ENCODE measurements at places on chromosomes 12 and 14.

DNA sequence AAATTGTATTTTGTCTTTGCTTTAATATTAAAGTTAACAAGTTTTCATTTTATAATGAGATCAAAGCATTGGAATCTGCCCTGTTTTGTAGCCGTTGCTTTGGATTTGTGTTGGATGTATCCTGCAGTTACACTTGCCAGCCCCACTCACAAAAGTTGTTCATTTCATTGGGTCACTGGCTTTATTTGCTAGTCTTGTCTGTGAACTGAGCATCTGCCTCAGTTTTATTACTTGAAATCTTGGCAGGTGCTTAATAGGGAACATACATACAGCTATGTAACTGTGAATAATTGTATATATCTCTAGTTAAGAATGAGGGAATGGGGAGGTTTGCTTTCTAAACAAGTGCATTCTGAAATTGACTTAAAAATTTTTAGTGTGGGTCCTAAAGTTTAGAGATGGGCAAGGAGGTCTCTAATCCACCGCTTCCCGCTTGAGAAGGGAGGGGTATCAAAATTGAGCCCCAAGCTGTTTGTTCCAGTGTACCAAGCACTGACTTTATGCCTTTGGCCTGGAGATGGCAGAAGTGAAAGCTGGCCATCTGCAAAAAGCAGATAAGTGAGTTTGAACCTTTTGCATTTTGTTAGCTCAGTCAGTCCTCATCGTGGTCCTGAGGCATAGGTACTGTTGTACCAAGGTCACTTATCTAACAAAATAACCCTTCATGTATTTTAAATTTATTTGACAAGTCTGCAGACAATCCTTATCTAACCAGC, 9.3 kb downstream of the EIF5 start:
- no peak for DNase-seq

DNA sequence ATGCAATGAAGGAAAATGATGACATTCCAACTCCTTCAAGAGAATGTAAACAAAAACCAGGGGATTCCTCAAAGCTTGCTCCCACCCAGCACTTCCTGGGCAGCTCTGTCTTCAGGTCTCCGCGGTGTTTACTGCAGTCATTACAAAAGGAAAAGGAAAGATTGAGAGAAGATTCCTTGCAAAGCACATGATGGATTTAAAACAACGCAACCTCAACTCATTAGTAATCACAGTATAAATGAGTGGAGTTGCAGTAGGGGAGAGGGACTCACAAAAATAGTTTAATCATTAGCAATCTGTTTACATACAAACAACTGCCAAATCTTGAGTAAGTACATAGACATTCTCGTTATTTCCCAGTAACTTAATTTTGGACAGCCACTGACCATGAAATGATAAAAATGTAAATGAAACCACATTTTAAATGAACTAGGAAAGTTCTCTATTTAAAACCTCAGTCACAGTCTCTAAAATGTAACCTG, 49.7 kb upstream of the OVCH1 start:
- no peak for DNase-seq

DNA sequence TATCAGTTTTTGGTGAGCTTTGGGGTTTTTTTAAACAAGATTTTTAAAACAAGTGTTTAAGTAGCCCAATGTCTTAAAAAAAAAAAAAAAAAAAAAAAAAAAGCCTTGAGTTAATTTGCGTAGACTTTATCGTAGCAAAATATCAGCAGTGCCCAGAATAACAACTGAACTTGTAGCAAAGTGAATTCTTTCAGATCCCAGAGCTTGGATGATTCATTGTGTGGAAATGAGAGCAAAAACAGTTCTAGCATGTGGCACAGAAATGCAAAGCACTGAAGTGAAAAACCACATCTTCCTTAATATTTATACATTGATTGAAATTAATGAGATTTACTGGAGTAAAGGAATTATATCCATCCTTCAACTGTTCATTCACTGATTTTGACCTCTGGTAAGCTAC, 258.1 kb downstream of the EGLN3 start:
- DNase-seq: no peak

DNA sequence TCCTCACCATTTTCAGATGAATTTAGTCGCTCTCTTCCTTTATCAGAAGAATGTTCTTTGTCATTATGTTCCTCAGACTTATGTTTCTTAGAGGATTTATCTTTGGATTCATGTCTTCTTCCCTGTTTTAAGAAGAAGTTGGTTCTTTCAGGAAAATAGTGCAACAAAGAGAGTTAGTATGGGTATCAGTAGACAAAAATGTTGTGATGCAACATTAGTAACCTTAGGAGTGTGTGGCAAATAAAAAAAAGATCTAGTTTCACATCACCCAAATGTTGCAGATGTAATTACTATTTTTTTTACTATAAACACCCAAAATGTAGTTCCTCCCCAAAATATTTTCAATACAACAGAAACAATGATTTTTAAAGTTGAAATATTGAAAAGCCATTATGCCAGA, 7.8 kb downstream of the RSRC2 start:
- DNase-seq: no peak

- DNase-seq: no peak
Measured at GRCh38 chr12:22625762-22626294, 857 bp downstream of the ETNK1 start.

DNA sequence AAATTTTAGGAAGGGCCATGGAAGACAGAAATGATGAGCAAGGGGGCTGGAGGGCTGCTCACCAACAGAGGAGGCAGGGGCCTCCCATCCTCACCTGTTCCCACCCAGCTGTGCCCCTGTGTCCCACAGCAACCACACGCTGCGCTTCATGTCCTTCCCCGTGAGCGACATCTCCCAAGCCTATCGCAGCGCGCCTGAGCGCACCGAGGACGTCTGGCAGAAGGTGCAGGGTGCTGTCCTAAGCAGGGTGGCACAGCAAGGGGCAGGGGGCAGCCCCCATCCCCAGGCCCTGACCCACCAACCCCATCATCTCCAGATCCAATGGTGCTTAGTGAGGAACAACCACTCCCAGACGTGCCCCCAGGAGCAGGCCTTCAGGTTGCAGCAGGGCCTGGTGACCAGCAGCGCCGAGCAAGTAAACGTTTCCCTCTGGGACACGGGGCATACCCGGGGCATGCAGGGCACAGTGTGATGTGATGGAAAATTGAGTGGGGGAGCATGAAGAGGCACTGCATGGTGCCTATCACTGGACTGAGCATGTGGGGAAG, 8.1 kb downstream of the CARMIL3 start:
- no peak for DNase-seq

DNA sequence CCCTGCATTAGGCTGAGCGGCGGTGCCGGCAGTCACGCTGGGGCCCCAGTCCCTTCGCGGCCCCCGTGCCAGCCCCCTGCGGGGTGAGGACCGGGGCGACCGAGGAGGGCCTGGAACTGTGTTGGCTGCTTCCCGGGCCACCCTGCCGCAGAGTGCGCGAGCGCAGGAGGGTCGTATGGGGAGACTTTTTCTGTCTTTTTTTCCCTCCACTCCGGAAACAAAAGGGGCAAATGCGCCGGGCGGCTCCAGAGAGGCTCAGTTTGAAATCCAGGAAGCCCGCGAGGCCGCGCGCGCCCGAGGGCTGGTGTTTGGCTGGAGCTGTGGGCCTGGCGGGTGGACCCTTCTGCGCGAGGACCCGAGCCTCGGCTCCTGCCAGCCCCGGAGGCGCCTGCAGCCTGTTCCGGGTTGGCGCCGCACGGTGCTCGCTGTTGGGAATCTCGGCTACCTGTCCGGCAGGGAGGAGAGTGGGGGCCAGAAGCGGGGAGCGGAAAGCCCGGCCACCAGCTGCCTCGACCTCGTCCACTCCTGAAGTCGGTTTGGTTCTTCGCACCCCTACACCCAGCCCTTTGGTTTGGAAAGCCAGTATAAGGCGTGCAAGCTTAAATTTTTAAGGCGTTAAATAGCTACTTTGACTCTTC, 638 bp downstream of the PLEKHG3 start:
- DNase-seq: no peak

GRCh38 chr12:119528241-119528640, 65.3 kb upstream of the TMEM233 start:
- DNase-seq: no peak

DNA sequence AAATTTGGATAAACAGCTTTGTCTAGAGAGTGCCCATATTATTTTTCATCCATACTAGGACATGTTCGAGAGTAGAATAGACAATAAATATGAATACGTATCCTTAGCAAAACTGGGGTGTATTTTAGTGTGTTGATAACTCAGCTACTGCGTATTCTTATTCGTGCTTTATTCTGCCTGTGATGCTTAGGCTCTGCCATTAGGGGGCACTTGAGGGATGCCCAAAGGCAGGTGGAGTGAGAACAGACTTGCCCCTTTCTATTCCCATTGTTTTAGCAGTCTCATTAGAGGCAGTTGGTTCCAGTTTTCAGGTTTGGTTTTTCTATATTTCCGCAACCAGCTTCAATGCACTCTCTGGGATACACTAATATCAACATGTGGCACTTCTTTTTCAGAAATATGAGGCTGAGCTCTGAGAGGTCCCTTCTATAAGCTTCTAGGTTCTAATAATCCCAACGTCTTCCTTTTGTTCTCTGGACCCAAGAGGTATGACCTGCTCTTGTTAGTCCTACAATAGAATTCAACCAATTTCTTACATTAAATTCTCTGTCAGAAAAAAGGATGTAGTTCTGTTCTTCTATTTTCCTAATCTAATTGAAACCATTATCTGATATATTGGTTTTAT, 985.7 kb upstream of the FBXO33 start:
- DNase-seq: peak; percentile 17

GRCh38 chr14:67734675-67735074, 33.0 kb downstream of the RDH12 start:
- DNase-seq: no peak

GRCh38 chr12:49895773-49896172, 7.9 kb downstream of the FAIM2 start:
- no peak for DNase-seq

- peak; percentile 81 for DNase-seq
Measured at GRCh38 chr12:53006810-53007309, 604 bp downstream of the EIF4B start.

DNA sequence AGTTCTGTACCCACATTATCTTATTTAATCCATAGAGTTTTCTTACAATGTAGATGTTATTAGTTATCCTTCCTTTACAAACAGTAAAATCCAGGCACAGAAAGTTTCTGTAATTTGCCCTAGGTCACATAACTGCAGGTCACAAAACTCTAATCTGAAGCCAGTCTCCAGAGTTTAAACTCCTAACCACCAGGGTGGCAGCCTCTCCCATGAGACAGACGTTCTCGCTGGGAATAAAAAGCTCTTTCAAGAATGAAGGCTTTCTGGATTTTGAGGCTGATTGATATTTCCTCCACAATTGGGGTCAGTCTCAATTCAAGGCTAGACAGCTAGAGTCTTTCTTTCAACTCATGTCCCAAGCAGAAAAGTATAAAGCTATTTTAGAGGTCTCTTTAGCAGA, 95.8 kb upstream of the PLEKHG7 start:
- DNase-seq: no peak

DNA sequence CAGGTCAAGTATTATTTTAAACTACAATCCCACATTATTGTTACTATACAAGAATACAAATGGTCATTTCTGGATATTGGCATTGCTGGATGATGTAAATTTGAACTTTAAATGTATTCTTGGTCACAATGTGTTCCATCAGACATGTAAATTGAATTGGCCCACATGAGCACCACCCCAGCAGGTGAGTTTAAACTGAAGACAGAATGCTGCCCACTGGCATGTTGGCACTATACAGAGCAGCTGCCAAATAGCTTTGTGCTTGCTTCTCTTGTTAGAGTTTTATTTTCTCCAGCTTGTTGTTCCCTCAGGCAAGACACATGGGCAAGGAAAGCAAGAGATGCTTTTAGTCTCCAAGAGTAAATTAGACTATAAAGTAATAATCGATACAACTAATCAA, 98.6 kb downstream of the C12orf50 start:
- no peak for DNase-seq

DNA sequence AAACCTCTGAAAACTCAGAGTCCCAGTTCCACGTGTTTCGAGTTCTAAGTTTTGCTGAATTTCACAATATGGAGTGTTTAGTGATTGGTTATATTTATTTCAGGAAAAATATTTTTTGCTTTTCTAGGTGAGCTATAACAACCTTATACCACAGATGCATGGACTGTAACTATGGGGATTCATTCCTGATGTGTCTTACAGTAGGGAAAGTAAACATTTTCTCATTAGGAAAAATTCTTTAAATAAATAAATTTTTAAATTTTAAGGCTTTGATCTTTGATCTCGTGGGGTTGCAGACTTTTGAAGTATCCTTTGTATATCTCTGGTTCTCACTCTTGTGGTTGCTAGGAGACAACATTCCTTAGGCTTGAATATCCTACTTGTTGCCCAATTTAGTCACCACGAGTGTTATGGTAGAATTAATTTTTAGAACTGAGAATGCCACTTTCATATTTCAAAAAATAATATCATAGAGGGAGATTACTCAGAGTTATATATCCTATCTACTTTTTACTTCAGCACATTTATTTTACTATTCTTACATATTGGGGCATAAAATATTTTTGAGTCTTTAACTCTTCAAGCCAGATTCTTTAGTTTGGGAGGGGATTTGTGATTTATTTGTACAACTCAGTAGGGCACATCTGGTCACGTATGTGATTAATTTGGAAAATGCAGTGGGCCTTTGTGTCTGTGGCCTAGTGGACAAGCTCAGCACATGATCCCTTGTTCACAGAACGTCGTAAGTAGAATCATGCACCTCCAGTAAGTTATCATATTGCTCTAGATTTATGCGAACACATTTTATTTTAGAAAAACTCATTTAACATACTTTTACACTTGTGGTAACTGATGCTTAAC, 224.0 kb downstream of the TTC6 start:
- no peak for DNase-seq

DNA sequence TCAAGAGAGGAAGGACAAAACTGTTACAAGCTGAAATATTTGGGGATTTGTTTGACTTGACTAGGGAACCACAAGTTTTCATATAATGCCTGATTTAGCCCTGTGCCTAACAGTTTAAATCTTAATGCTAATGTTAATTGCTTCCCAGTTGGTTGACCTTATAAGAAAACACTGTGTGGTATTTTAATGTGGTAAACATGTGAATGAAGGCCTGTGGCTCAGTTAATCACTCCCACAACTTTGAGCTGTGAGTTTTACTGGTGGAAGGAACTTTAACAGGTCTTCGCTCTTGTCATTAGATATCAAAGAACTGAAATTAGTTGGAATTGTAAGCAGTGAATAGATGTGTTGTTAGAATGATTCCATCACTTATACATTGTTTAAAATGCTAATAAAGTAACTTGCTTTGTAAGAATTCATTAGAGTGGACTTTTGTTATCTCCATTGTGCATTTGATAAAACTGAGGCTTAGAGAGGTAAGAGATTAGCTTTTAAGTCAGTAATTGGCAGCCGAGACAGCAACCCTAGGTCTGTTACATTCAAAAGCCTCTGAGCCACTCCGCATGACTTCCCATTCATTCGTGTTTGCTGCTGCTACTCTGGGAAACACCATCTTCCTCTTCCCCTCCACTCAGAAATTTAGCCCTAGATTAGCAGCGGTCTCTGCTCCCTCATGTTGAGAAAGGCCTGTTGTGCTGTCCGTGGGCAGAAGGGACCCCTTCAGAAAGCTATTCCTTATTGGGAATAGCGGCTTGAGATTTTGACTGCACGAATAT, 1.0 kb upstream of the TBK1 start:
- peak; percentile 34 for DNase-seq
